Neural progenitor cell (in vitro differentiated cells): ENCODE measurements at places on chromosomes 2 and 18. TPM values are rescaled to one million over a fixed set of nuclear protein-coding genes. Genes with fewer than 3 reads are reported as not detected.
A peak's percentile ranks its signal among the peaks of the same experiment; 100 is the strongest.

The IL18R1 gene
- 0.07 TPM in 1 of 2 replicates, not detected in the other for total RNA-seq

The POTEJ gene
- total RNA-seq: 0.21 TPM in 1 of 2 replicates, not detected in the other

- no peak overlapping the region for H3K27ac ChIP-seq
- H3K36me3 ChIP-seq: no peaks in the 10 kb centered on the region
- no peaks in the 10 kb centered on the region for H3K27me3 ChIP-seq
- H3K4me3 ChIP-seq: no peak overlapping the region
Observed at GRCh38 chr2:141118836-141119235, 1012.0 kb downstream of the LRP1B start.

The IL1A gene
- total RNA-seq: 1.3 and 3.2 TPM in 2 replicates

DNA sequence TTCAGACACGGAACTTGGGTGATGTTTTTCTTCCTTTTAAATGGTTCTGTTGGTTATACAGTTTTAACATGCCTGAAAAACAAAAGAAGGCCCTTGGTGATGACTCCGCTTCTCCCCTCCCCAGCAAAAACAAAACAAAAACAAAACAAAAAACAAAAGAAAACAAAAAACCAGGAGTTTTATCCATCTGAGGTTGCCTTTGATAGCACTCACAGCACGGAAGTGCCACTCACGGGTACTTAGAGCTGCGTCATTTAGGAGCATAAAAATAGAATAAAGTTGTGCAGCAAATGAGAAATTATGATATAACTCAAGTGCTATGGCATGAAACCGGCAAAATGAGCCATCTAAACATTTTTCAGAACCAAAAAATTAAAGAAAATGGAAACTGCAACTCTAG is 57.7 kb downstream of the ZEB2 start:
- H3K36me3 ChIP-seq: peaks cover 5% of the 10 kb centered on the region
- no peak overlapping the region for H3K4me3 ChIP-seq
- no peaks in the 10 kb centered on the region for H3K27me3 ChIP-seq
- no peak overlapping the region for H3K27ac ChIP-seq
- peaks cover 37% of the 10 kb centered on the region for H3K4me1 ChIP-seq

The CNGA3 gene
- total RNA-seq: not detected in 2 replicates

GRCh38 chr2:15667809-15668556 is 76.3 kb downstream of the DDX1 start:
- DNase-seq: no peak
- H3K27ac ChIP-seq: no peak overlapping the region
- H3K36me3 ChIP-seq: no peaks in the 10 kb centered on the region
- H3K4me3 ChIP-seq: no peak overlapping the region

The RESP18 gene
- not detected in 2 replicates for total RNA-seq

The POTEI gene
- total RNA-seq: 1.8 and 2.4 TPM in 2 replicates

DNA sequence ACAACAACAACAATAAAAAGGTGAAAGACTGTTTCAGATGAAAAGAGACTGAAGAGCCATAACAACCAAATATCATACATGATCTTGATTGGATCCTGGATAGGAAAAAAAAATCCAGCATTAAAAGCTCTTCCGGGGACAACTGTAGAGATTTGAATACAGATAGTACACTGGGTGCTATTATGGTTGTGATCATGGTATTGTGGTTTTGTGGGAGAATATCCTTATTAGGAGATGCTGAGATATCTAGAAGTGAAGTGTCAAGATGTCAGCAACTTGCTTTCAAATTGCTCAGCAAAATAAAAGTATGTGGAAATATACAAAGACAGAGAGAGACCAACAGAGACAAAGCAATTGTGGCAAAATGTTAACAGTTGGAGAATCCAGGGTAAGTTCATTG is 15.5 kb upstream of the SPATA3 start:
- no peaks in the 10 kb centered on the region for H3K27me3 ChIP-seq
- H3K4me3 ChIP-seq: no peak overlapping the region
- no peak overlapping the region for H3K27ac ChIP-seq
- no peaks in the 10 kb centered on the region for H3K36me3 ChIP-seq
- H3K4me1 ChIP-seq: peaks cover 6% of the 10 kb centered on the region
- no peak for DNase-seq

GRCh38 chr2:104965900-104966299 is 72.0 kb upstream of the MRPS9 start:
- H3K4me3 ChIP-seq: no peak overlapping the region
- H3K4me1 ChIP-seq: peaks cover 7% of the 10 kb centered on the region
- DNase-seq: peak; percentile 8
- H3K36me3 ChIP-seq: no peaks in the 10 kb centered on the region

- peaks cover 28% of the 10 kb centered on the region for H3K27me3 ChIP-seq
- DNase-seq: peak; percentile 34
- peaks cover 24% of the 10 kb centered on the region for H3K36me3 ChIP-seq
- peak overlapping the region; percentile 42 for H3K27ac ChIP-seq
Observed at GRCh38 chr2:112646102-112646719, 472 bp downstream of the SLC20A1 start.

DNA sequence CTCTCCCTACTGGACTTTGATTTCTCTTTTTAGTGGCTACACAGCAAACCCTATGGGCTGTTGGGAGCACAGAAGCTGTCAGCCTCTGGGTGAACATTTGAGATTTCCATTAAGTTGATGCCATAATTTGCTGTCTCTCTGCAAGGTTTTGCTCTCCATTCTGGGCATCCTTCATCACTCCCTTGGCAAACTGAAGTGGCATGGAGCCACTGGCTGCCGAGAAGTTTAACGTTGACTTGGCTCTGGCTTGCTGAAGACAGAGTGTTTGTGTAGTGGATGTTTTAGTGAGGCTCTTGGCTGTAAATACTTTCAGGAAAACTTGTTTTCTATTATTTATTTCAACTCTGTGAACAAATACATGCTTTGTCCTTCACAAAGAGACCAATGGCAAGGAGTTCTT is 91.5 kb downstream of the ALK start:
- H3K27ac ChIP-seq: no peak overlapping the region
- H3K4me1 ChIP-seq: no peaks in the 10 kb centered on the region
- DNase-seq: no peak
- H3K4me3 ChIP-seq: no peak overlapping the region
- H3K36me3 ChIP-seq: no peaks in the 10 kb centered on the region
- no peaks in the 10 kb centered on the region for H3K27me3 ChIP-seq

The LIMS3 gene
- total RNA-seq: not detected in 2 replicates

- no peak overlapping the region for H3K27ac ChIP-seq
- H3K27me3 ChIP-seq: no peaks in the 10 kb centered on the region
- H3K4me3 ChIP-seq: no peak overlapping the region
- no peak for DNase-seq
- H3K36me3 ChIP-seq: no peaks in the 10 kb centered on the region
Observed at GRCh38 chr2:139083121-139083520, 302.9 kb upstream of the NXPH2 start.

GRCh38 chr18:13716916-13717315 is 9.4 kb downstream of the FAM210A start:
- no peaks in the 10 kb centered on the region for H3K36me3 ChIP-seq
- no peaks in the 10 kb centered on the region for H3K27me3 ChIP-seq
- H3K4me1 ChIP-seq: no peaks in the 10 kb centered on the region
- H3K4me3 ChIP-seq: no peak overlapping the region
- H3K27ac ChIP-seq: no peak overlapping the region

The CHRND gene
- total RNA-seq: 0.19 TPM in 1 of 2 replicates, not detected in the other

DNA sequence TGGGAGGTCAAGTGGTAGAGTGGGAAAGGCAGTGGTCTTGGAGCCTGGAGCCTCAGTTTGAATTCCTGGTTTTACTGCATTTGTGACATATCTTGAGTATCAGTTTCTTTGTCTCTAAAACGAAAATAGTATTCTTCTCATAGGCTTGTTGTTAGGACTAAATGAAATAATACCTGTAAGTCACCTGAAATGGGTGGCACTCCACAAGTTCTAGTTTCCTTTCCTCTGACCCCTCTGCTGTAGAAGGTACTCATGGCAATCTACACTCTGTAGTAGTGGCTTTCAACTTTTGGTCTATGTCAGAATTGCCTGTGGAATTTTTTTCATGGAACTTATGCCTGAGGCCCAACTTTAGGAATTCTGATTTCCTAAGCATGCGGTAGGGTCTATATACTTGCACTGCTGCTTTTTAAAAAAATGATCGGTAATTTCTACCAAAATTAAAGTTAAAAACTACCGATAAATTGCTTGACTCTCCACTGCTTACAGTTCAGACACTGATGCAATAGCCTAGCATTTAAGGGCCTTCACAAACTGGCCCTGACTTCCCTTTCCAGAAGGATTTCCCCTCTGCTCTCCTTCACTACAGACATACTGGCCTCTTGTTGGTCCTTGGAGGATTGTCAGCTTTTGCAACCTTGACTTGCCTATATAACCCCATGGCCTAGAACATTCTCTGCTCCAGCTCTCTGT is 47.2 kb downstream of the PLEK start:
- H3K27ac ChIP-seq: no peak overlapping the region
- no peaks in the 10 kb centered on the region for H3K27me3 ChIP-seq
- no peak overlapping the region for H3K4me3 ChIP-seq
- DNase-seq: no peak

GRCh38 chr2:25397777-25398176 is 56.1 kb upstream of the DNMT3A start:
- no peaks in the 10 kb centered on the region for H3K36me3 ChIP-seq
- peaks cover 4% of the 10 kb centered on the region for H3K4me1 ChIP-seq
- no peak for DNase-seq

- H3K36me3 ChIP-seq: no peaks in the 10 kb centered on the region
- H3K4me3 ChIP-seq: no peak overlapping the region
- H3K27ac ChIP-seq: no peak overlapping the region
- peaks cover 20% of the 10 kb centered on the region for H3K4me1 ChIP-seq
- DNase-seq: no peak
Observed at GRCh38 chr2:73107211-73107926, 5.4 kb downstream of the RAB11FIP5 start.

DNA sequence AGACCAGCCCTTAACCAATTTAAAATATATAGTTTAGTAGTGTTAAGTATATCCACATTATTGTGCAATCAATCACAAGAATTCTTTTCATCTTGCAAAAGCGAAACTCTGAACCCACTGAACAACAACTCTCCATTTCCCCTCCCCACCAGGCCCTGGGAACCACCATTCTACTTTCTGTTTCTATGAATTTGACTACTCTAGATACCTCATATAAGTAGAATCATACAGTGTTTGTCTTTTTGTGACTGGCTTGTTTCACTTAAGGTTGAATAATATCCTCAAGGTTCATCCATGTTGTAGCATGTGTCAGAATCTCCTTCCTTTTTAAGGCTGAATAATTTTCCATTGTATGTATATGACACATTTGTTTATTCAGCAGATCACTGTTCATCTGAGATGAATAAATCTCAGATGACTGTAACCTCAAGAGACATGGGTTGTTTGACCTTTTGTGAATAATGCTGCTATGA is 8.1 kb upstream of the SOS1 start:
- no peaks in the 10 kb centered on the region for H3K36me3 ChIP-seq
- no peaks in the 10 kb centered on the region for H3K27me3 ChIP-seq
- no peak overlapping the region for H3K4me3 ChIP-seq
- peaks cover 6% of the 10 kb centered on the region for H3K4me1 ChIP-seq

The HOXD13 gene
- total RNA-seq: not detected in 2 replicates

DNA sequence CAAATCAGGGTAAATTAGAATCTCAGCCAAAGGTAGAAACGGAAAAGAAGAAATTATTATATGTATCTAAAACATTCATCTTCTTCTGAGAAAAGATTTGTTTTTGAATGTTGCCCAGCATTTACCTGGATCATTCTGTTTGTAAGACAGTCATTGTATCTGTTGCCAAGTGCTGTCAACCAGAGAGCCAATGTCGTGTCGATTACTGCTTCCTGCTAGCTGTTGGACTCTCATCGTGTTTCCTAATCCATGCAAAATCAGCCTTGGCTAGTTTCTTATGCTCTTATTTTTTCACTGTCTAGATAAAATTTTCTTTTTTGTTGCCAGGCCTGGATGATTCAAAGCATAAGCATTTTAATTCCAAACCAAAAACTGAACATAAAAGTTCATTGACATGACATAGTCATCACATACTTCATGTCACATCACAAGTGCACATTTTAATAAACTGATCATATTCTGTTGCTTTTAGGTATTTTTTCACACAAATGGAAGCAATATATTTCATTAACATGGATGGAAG is 202.3 kb downstream of the KCNH7 start:
- no peak overlapping the region for H3K4me3 ChIP-seq
- H3K4me1 ChIP-seq: no peaks in the 10 kb centered on the region
- H3K36me3 ChIP-seq: no peaks in the 10 kb centered on the region
- no peaks in the 10 kb centered on the region for H3K27me3 ChIP-seq

DNA sequence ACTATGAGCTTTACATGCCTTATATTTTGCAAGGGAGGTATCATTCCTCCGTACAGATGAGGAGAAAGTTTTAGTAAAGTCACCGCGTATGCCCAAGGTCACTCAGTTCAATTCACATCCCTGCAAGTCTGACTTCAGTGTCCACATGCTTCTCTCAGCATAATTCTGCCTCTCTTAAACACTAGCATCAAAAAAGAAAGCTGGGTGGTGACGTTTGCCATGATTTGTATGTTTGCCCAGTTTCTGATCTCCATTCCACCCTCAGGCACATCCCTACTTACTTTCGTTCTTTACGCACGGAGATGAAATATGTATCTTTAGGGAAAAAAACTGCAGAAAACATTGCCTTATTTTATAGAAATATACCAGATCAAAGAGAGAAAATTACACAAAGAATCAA is 129.2 kb upstream of the PTPRM start:
- H3K27ac ChIP-seq: no peak overlapping the region
- DNase-seq: no peak
- H3K4me1 ChIP-seq: no peaks in the 10 kb centered on the region

The SCN9A gene
- total RNA-seq: 1.1 and 1.2 TPM in 2 replicates

DNA sequence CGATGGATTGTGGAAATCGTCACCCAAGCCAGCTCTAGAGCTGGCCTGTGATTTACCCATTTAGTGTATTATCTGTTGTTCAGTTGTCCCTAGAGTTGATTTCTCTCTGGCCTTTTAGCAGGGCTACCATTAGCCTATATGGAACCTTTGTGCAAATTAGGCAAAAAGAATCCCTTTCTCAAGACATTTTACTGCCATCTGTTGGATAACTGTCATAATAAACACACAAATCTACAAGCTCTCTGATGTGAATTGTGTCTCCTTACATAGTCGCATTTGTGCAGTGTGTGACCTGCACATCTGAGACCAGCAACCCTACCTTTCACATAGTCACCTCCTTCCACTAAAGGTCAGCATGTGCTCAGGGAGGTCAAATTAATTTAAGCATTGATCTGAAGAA is 34.0 kb downstream of the LOXHD1 start:
- no peaks in the 10 kb centered on the region for H3K27me3 ChIP-seq
- DNase-seq: no peak
- no peak overlapping the region for H3K4me3 ChIP-seq
- H3K4me1 ChIP-seq: peaks cover 6% of the 10 kb centered on the region
- no peaks in the 10 kb centered on the region for H3K36me3 ChIP-seq

DNA sequence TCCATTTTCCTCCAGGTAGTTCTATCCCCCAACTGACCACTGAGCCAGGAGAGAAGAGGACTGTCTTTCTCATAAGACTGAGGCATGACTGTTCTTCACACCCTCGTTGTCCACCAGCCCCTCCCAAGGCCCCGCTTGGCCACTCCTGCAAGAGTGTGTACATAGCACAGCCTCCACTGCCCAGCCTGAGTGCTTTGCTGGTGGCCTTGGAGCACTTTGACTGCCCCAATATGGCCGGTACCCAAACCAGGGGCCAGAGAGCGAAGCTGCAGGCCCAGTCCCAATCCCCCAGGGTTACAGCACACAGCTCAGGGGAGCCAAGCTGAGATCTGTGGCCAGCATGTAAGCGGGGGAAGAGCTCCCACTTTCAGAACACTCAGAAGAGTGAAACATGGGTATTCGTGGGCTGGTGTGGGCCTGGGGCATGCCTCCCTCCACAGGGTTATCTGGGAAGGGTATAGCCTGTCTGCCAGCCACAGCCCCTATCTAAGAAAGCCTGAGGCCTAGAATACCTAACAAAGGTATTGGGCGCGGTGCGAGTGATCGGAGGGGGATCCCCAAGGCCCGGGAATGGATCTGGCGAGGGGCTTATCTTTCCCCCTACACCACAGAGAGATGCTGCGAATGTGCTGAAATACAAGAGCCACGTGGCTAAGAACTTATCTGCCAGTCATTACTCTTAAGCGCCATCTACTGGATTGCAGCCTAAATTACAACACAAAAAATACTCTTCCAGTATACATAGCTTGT is 163.8 kb downstream of the WDPCP start:
- no peak overlapping the region for H3K27ac ChIP-seq
- H3K27me3 ChIP-seq: no peaks in the 10 kb centered on the region
- H3K4me3 ChIP-seq: no peak overlapping the region
- DNase-seq: peak; percentile 34
